Upper lobe of right lung (tissue), 1 donor: ENCODE measurements at places on chromosomes 13 and 19. TPM values are rescaled to one million over a fixed set of nuclear protein-coding genes. Genes with fewer than 3 reads are reported as not detected.

- DNase-seq = peak; percentile 73
- no peak overlapping the region for H3K4me3 ChIP-seq
- H3K27ac ChIP-seq = peak overlapping the region; percentile 65
- no peaks in the 10 kb centered on the region for H3K36me3 ChIP-seq
These were observed 9.6 kb upstream of the NOTCH3 start for GRCh38 chr19:15210323-15210781.

EFNA2 gene
- total RNA-seq = not detected

IGFL2 gene
- not detected for total RNA-seq

GFY gene
- total RNA-seq = not detected

DNMT1 gene
- total RNA-seq = 72.1 TPM

- no peak overlapping the region for H3K27ac ChIP-seq
- H3K4me1 ChIP-seq = no peaks in the 10 kb centered on the region
- DNase-seq = no peak
- H3K36me3 ChIP-seq = no peaks in the 10 kb centered on the region
These were observed 10.8 kb downstream of the EDNRB start for GRCh38 chr13:77907666-77908341.

DNA sequence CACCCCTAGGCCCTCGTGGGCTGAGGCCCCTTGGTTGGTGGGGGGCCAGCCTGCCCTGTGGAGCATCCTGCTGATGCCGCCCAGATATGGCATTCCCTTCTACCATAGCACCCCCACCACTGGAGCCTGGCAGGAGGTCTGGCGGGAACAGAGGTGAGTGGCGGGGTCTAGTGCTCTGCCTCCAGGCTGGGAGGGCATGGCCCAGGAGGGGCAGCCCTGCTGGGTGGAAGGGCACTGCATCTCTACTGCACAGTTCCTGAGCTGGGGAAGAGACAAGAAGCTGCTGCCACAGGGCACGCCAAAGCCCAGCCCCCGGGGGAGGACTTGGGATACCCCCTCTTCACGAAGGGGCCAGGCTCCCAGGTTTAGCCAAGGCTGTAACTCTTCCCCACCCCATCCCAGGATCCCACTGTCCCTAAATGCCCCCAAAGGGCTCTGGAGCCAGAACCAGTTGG is 2.4 kb upstream of the KMT2B start:
- no peaks in the 10 kb centered on the region for H3K27me3 ChIP-seq
- peaks cover 24% of the 10 kb centered on the region for H3K4me1 ChIP-seq
- peaks cover 5% of the 10 kb centered on the region for H3K36me3 ChIP-seq
- no peak for DNase-seq
- H3K4me3 ChIP-seq = no peak overlapping the region
- peak overlapping the region; percentile 85 for H3K27ac ChIP-seq

THSD8 gene
- 2.8 TPM for total RNA-seq

DNA sequence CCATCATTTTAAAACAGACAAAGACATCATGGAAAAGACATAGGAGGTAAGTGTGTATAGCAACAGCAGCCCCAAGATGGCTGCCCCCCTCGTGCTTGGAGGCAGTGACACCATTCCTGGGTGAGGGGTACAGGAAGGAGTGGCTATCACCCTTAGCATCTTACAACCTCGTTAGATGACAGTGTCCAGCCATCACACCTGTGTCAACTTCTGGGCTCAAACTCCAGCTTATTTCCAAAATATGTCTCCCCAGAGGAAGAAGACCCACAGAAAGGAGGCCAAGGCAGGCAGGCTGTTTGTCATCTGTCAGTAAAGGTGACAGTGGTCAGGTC is 27.5 kb downstream of the EPS15L1 start:
- H3K4me3 ChIP-seq = no peak overlapping the region
- no peak overlapping the region for H3K27ac ChIP-seq
- peaks cover 50% of the 10 kb centered on the region for H3K4me1 ChIP-seq

BCAM gene
- total RNA-seq = 280 TPM

ZNF682 gene
- 9.6 TPM for total RNA-seq

DNA sequence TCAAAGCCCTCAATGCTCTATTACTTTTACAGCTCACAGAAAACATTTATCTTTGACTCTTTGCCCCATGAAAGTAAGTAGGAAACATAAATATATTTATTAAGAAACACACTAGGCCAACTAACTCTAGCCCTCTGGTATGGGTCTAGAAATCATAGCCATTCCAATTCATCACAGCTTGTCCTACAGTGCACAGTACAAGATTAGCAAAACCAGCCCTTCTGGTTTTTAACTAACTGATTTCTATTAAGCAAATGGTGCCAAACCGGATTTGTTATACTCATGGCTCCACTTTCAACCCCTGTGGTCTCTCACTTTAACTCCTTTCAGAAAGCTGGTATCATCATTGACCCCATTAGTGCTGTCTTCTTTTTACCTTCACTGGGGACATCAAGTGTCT is 5.6 kb upstream of the LRRC63 start:
- no peak overlapping the region for H3K4me3 ChIP-seq
- H3K27ac ChIP-seq = no peak overlapping the region
- H3K27me3 ChIP-seq = no peaks in the 10 kb centered on the region

DNA sequence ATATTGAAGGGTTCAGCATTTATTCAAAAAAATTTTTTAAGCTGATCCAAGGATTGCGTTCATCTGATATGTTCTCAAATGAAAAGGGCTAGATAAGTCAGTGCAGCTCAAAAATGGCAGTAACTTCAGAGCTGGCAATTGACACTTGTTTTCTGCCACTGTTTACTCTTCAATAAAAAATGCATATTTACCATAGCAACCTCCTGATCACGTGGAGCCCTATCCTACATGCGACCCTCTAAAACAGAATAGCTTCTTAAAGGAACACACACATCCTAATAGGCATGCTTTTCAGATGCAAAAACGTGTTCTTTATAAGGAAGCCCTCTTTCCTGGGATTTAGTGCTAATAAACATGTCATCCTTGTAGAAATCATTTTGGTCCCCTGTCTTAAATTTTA is 150.2 kb downstream of the ZNF536 start:
- H3K4me1 ChIP-seq = no peaks in the 10 kb centered on the region
- no peak overlapping the region for H3K27ac ChIP-seq
- no peaks in the 10 kb centered on the region for H3K36me3 ChIP-seq
- H3K27me3 ChIP-seq = peaks cover 9% of the 10 kb centered on the region
